ENCODE measurements at places on chromosomes 13 and 19. TPM values are rescaled to one million over a fixed set of nuclear protein-coding genes. Genes with fewer than 3 reads are reported as not detected.

GRCh38 chr19:48190288-48190884, 19.9 kb downstream of the ZSWIM9 start:
- no peak for DNase-seq

Gene SLC1A5
- 37.8 TPM for polyA plus RNA-seq

- DNase-seq = peak; percentile 33
Measured at GRCh38 chr13:60448907-60449510, 52.0 kb downstream of the TDRD3 start.

Gene KIR3DL1
- polyA plus RNA-seq = not detected

GRCh38 chr19:13538601-13539253, 32.4 kb upstream of the CACNA1A start:
- no peak for DNase-seq

Gene LPAR2
- 32.1 TPM for polyA plus RNA-seq

- DNase-seq = no peak
Measured at GRCh38 chr19:19873381-19873780, 7.7 kb downstream of the ZNF253 start.

- no peak for DNase-seq
Measured at GRCh38 chr19:8363803-8364771, at the start of gene ANGPTL4. TSS of gene ANGPTL4 (plus strand) at chr19:8364155. CDS start at chr19:8364322, 167 bp downstream.

DNA sequence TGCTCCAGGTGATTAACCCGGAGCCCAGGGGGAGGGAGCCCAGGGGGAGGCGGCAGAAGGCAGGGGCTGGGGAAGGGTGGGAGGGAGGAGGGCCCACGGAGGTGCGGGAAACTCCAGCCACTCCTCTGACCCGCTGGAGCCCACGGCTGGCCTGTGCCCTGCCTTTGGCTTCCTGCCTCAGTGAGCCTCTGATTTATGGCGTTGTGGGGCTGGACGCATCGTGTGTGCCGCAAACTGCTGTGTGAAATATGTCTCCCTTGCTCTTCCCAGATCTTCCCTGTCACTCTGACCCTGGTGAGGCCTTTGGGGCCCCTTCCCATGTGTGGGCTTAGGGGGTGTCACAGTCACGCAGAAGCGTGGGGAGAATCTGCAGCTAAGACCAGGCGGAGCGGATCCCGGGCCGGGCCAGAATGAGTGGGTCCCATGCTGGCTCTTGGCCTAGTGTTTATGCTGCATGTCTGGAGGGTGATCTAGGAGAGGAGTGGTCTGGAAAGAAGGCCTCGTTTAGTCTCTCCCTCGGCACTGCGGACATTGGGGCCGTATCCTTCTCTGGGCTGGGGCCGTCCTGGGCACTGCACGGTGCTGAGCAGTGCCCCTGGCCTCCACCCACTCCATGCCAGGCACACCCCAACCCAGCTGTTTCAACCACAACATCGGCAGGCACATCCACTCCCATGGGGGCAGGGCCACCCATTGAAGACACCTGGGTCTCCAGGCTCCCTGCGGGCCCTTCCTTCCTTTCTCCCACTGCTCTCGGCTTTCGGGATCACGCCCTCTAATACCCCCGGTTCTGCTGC, 123.0 kb downstream of the KDM4B start:
- DNase-seq = no peak

DNA sequence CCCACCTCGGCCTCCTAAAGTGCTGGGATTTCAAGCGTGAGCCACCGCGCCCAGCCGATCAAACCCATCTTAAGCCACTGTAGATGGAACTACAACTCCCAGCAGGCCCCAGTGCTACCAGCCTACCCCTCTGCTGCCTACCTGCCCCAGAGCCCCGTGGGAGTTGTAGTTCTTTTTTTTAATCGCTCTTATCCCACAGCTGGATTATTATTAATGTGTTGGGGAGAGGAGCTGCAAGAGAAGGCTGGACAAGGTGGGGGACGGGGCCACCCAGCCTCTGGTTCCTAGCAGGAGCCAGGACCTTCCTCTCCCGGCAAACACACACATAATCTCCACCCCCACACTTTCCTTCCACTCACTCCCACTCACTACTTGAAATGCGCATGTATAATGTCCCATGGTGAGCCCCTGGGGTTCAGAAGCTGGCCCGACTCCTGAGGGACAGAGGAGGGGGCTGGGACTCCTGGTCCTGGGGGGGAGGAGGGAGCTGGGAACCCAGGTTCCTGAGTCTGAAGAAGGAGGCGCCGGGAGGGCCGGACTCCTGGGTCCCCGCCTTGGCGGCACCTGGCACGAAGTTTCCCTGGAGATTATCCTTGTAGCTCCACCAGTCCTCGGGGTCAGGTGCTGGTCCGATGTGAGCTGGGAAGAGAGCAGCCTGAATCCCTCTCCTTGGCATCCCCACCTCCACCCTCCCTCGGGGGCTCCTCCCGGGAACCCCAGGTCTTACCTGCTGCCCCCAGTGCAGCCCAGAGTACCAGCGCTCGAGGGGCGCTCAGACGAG, 958 bp downstream of the CA11 start:
- no peak for DNase-seq

DNA sequence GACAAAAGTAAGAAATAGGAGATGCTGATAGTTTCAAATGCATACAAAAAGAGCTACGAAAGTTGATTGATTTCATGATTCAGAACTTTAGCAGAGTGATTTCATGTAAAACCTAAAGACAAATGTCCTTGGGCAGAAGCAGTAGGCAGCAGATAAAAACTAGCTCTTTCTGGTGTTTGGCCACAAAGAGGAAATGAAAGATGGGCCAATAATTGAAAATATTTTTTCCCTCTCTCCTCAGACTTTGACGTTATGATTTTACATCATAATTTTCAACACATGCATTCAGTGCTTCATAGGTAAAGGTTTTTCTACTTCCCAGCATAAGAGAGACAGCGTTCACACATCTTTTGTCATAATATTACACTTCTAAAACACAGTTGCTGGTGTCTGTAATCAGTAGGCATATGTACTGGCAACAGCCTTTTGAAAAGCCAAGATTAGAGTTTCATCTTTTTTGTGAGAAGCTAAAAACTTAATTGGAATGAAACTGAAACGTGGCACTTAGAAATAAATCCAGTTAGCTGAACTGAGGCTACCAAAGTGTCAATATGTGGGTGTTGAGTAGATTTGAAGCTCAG, 9.3 kb downstream of the SCEL start:
- DNase-seq = no peak

Gene TMEM255B
- polyA plus RNA-seq = 6.5 TPM

Gene NPAS1
- 3.1 TPM for polyA plus RNA-seq

GRCh38 chr19:46116121-46116520, 8.4 kb downstream of the IGFL3 start:
- DNase-seq = no peak

DNA sequence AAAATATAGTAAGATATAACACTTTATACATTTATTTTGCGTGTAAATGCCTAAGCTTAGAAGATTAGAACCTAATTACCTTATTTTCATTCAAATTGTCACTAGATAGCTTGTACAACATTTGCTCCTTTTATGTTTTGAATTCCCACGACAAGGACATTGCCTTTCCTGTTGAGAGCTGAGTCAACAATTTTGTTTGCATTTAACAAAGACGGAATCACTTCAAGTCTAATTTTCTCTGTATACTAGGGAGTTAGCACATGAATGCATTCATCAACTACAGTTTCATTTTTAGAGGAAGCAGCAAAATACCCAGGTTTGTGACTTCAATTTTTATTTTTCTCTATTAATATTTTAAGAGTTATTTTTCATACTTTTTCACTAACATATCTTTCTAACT, 48.7 kb upstream of the PCCA start:
- DNase-seq = no peak

- no peak for DNase-seq
Measured at GRCh38 chr13:100240109-100240779, 151.4 kb downstream of the PCCA start.

Gene CCL25
- polyA plus RNA-seq = not detected

DNA sequence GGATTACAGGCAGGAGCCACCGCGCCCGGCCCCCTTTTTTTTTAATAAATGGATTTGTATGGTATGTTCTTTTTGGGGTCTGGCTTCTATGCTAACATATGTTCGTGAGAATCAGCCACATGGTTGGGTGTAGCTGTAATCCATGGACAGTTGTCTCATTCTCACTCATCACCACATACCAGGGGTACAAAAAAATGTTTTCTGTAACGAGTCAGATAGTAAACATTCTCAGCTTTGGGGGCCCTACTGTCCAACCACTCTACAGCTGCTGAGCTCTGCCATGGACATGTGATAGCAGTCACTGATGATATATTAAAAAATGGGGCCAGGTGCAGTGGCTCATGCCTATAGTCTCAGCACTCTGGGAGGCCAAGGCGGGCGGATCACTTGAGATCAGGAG, 5.1 kb upstream of the RETN start:
- no peak for DNase-seq

Gene LILRA5
- polyA plus RNA-seq = 0.29 TPM

Gene RFXAP
- 16.0 TPM for polyA plus RNA-seq

Gene LGALS4
- 1.1 TPM for polyA plus RNA-seq

DNA sequence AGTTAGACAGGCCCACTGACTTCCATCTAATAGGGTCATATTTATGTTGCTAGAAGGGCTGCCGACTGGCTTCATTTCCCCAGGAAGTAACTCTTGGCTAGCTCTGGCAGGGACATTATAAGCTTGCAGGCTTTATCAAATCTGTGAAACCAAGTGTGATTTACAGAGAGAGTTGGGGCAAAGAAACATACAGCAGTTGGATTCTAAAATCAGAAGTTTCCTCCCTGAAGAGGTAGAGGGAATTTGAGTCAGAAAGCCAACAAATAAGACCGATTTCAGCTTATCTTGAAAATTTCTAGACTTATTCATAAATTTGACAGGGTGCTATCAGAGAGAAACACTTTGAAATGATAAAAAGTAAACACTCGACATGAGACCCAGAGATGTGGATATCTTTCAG, 407.8 kb downstream of the OLFM4 start:
- DNase-seq = no peak

GRCh38 chr13:112756967-112757758, 67.3 kb downstream of the ATP11A start:
- no peak for DNase-seq

- DNase-seq = no peak
Measured at GRCh38 chr19:14107581-14108461, 9.7 kb downstream of the PRKACA start.

DNA sequence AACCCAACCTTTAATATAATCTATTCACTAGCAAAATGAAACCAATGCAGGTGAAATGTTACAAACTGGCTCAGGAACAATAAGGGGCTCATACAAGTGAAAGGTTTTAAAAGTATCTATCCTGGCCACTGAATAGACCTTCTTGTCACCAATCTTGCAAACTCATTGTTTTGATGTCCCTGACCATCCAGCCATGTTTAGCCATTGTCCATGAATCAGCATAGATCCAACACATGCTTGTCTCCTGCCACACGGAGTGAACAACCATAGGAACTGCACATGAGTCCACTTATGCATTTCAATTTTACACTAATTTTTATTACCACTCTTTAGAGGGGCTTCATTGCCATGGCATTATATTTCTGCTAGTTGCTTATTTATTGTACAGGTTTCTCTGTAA, 331.4 kb downstream of the GPC5 start:
- no peak for DNase-seq

Gene TTC9B
- 0.17 TPM for polyA plus RNA-seq

GRCh38 chr19:16778796-16779411, 50.3 kb upstream of the SIN3B start:
- peak; percentile 23 for DNase-seq

- no peak for DNase-seq
Measured at GRCh38 chr19:16465239-16465638, 6.5 kb downstream of the EPS15L1 start.

DNA sequence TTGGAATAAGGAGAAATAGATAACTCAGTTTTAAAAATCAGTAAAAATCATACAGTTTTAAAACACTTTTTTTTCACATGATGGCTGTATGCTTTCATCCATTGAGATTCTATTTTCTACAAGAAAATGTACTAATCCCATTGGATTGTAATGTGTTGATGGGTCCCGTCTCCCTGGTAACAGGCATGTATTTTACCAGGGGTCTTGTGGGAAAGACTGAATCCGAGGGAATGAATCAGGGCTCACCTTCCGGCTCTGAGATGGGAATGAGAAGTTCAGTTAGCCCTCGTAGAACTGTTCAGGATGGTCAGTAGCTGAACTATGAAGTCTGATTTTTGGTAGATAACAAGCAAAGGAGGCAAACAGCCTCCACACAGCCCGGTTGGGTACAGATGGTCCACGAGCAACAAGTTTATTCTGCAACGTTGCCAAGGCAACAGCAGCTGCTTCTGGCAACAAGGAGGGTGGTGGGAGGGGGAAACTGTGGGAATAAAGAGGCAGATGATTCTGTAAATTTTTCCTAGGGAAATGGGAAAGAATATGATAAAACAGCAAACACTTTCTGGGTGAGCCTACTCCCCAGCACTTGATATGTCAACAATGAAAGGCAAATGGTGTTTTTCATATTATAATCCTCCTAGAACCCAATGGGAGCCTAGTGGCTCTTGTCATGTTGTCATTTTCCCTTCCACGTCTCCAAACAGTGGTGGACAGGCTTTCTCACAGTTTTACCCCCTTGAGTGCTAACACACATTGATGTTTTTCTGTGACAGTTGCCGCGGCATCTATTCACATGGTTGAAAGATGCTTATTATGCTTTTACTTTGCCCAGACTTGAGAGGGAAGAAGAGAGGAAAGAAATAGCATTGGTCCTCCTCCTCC, 12.4 kb upstream of the SIAH3 start:
- no peak for DNase-seq

DNA sequence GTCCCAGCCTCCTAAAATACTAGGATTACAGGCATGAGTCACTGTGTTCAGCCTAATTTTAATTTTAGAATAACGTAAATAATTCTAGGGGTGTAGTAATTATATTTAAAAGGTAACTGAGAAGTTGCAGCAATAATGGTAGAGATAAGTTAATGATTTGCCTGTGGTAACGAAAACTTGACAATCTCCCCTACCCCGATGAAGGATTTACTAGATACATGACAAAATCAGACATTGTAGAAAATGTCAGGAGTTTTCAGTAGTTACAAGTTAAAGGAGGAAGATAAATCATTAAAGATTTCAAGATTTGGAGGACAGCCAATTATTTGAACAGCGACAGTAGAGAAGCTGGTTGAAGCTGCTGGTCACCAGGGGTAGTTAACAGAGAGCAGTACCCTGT, 652.2 kb upstream of the PCDH20 start:
- no peak for DNase-seq

Gene SULT2B1
- polyA plus RNA-seq = 0.36 TPM

DNA sequence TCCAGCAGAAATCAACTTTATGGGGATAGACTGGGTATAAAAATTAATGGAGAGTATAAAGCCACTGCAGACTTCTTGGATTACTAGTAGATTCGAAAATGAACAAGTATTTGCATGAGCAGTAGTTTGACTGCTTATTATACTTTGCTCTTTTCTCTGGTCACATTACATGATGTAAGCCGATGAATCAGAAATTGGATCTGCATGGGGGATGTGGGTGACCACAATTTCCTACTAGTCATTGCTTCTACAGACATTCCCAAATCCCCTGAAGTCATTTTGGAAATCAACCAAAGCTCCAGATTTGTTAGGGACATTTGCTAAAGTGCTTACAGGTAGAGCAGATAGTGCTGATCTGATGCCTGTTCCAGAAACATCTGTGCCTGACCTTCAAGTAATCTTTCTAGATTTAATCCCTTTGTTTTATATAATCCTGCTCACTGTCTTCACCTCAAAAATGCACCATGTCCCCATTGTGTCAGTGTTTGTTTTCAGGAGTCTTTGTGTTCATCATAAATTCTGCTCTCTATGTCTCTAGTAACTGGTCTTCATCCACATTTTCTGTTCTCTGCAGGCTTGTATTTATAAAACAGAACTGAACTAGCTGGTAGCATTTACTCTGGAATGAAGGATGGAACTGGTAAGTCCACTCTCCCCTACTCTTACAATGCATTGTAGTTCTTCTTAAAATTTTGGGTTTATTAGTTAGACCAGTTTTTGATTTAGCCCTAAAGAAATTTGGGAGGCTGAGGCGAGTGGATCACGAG, 201.5 kb upstream of the CSNK1A1L start:
- no peak for DNase-seq

GRCh38 chr13:59409634-59410200, 754.0 kb downstream of the DIAPH3 start:
- no peak for DNase-seq
